ENCODE measurements at places on chromosomes 16 and 17.

DNA sequence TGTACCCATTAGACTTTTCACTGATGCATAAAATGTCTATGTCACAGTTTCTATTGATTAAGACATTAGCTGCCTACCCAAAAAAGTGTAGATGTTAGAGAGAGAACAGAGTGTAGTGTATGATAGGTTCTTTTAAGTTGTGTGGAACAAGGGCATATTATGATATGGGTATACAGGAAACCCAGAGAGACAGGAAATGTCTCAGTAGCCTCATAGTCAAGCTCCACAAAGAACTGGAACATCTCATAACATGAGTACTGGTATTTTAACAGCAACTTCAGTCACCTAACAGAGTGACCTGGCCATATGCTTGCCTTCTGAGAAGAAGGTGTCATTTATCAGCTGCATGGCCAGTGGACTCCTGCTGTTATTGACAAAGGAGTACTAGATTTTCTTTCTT lies 128.1 kb downstream of the RGS9 start:
- no peak for DNase-seq

DNA sequence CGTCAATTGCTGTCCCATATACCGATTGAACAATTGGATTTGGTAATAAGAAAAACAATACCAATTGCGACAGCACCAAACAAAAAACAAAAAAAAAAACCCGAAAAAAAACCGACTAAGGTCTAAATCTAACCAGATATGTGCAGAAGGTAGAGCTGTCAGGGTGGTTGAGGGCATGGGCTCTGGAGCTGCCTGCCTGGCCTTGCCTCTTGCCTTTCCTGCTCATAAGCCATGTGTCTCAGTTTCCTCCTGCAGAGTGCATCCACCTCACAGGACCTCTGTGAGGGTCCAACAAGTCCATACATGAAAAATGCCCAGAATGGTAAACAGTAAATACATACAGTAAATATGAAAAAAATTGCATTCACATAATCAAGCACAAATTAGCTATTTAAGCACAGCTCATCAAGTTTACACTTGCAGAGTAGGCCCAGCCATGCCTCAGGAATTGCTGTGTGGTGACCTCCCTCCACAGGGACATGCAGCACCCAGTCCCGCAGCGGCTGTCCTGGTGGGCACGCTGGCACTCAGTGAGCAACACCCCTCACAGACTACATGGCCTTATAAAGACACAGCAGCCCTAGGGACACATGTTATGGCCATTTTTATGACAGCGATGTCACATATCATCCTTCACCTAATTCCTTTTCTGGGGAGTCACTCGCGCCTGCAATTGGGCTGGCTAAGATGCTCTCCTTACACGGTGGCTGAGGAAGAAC lies 17.9 kb downstream of the TBC1D28 start:
- no peak for DNase-seq

GRCh38 chr17:16287563-16288027 lies 65.7 kb downstream of the CENPV start:
- DNase-seq = peak; percentile 30

- DNase-seq = no peak
Measured at GRCh38 chr17:74601944-74602572, 10.0 kb upstream of the CD300LD start.

DNA sequence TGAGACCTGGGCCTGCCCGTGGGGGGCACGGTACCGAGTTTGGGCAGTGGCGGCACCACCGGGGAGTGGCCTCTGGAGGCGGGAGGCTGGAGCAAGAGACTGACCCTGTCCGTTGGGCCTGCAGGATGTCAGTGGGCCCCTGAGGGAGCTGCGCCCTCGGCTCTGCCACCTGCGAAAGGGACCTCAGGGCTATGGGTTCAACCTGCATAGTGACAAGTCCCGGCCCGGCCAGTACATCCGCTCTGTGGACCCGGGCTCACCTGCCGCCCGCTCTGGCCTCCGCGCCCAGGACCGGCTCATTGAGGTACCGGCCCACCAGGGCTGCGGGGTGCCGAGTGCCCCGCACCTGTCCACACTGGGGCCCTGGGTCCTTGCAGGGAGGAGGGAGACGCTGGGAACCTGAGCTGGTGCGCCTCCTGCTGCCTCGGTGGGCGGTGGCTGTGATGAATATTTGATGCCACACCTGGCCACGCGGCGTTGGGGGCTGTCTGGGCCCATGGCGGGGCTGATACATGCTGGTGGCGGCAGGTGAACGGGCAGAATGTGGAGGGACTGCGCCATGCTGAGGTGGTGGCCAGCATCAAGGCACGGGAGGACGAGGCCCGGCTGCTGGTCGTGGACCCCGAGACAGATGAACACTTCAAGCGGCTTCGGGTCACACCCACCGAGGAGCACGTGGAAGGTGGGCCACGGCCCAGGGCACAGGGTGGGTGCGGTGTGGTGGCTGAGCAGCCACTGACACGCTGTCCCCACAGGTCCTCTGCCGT lies 9.7 kb downstream of the NHERF2 start:
- no peak for DNase-seq

GRCh38 chr16:62639890-62640289 lies 603.7 kb upstream of the CDH8 start:
- no peak for DNase-seq

- peak; percentile 34 for DNase-seq
Measured at GRCh38 chr16:85663891-85664321, 24.8 kb downstream of the GINS2 start.

GRCh38 chr16:46972429-46973206 lies 856 bp downstream of the DNAJA2 start:
- peak; percentile 53 for DNase-seq

DNA sequence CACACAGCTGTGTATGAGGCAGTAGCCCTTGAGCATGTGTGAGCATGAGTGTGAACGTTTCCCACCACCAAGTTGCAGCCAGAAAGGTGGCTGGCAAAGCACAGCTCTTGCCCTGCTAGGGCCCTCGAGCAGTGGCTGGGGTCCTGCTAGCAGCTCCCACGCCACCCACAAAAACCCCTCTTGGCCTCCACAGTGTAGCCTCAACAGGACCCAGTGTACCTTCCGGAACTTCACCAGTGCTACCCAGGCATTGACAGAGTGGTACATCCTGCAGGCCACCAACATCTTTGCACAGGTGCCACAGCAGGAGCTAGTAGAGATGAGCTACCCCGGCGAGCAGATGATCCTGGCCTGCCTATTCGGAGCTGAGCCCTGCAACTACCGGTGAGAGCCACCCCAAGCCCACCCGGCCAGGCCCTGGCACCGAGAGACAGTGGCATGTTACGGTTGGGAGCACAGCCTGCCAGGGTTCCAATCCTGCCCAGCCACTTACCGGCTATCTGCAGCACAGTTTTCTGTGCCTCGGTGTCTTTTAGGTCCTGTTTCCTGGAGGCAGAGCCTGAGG lies 53.1 kb downstream of the SCNN1B start:
- DNase-seq = no peak

DNA sequence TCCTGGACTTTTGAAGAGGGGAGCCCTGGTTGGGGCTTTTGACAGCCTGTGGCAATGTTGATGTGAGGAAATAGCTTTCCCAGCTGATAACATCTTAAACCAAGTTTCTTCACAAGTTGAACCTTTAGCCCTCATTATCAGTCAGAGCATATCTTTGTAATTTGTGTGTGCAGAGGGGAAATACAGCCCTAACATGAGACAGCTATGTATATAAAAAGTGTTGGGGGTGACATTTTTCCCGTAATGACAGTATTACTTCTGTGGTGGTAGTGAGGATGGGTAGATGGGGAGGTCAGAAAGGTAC lies 221.1 kb downstream of the FTO start:
- no peak for DNase-seq

GRCh38 chr17:11001651-11002050 lies 163.8 kb upstream of the PIRT start:
- DNase-seq = no peak

Measured in naive thymus-derived CD8-positive, alpha-beta T cell (primary cell).